SK-N-SH treated with all-trans-retinoic acid at 6 μM for 48 hours (cell line): ENCODE measurements at places on chromosomes 3 and 15.

- peak; percentile 19 for ATAC-seq
Observed at GRCh38 chr15:98648654-98649471, 524 bp downstream of the IGF1R start.

DNA sequence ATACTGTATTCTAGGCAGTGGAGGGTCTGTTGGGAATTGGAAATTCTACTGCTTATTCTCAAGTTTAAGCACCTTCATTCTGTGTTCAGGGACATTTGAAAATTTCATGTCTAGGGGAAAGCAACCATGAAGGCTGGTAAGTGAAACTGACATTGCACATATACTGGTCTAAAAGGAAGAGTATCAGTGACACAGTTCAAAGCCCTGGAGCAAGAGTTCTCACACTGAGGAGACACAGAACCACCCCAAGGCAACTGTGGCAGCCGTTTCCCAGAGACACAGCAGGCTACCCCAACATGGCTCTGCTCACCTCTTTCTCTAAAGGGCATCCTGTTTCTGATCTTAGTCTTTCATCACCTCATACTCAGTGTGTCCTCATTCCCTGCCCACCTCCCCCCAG lies 67.5 kb downstream of the KCNMB2 start:
- ATAC-seq = no peak

DNA sequence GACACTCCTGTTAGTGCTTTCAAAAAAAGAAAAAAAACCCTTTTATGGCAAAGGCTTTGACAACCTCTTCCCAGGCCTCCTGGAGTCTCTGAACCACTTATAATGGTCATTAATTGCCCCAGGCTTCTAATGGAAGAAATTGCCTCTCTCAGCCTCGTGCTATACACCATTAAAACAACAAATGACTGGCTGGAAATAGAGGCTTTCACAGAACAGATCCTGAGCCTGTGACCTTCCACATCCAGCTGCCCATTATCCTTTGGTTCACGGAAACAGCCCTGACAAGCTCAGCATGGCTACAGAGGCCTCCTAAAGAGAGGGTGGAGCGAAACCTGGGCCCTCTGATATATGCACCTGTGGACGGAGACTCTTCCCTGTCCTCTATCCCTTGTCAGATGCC lies 26.8 kb upstream of the MKRN3 start:
- no peak for ATAC-seq

- ATAC-seq = no peak
Observed at GRCh38 chr3:140748903-140749302, 71.0 kb downstream of the TRIM42 start.

DNA sequence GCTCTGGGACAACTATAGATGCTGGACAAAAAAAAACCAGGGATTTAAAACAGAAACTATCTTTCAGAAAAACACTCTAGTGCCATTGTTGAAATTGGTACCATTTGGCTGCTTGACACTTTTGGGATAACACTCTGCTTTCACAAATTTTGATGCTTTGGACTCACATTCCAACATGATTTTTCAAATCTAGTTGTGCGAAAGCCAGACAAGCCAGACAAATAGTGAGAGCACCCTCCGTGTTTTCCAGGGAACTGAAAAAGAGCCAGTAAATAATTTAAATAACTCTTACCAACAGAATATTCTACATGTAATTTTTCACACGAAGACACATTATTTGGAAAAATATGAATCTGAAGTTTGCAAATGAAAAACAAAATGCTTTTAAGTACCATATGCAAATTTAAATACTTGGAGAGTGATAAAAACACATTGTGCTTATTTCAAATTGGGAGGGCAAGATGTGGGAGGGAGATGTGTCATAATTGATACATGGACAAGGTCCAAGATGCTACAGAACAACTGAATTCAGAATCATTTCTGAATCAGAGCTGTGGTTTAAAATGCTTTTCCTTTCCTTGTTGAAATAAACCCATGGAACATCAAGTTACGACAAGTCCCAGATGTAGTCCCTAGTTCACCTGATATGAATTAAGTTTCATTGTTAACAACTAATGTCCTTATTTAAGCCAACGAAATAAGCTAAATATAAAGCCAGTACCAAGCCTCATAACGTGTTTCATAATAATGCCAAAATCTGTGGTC lies 144.2 kb upstream of the SOX2 start:
- ATAC-seq = no peak

- ATAC-seq = no peak
Observed at GRCh38 chr3:46146021-46146420, 62.1 kb downstream of the CCR1 start.

- ATAC-seq = no peak
Observed at GRCh38 chr15:92044203-92044909, 190.8 kb downstream of the SLCO3A1 start.

DNA sequence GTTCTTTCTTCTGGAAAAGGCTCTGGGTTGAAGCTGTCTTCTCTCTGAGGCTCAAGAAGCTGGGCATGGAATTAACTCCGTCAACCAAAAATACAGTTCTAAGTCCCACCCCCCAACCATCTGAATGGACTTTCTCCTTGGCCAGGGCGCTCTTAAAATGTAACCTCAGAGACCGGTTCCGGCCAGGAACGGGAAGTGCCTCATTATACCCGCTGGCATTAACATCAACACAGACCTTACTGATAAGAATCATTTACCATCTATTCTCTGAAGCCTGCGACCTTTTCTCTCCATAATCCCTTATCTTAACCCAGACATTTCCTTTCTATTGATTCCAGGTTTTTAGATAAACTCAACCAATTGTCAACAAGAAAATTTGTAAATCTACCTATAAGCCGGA lies 64.7 kb downstream of the ATP1B3 start:
- no peak for ATAC-seq

DNA sequence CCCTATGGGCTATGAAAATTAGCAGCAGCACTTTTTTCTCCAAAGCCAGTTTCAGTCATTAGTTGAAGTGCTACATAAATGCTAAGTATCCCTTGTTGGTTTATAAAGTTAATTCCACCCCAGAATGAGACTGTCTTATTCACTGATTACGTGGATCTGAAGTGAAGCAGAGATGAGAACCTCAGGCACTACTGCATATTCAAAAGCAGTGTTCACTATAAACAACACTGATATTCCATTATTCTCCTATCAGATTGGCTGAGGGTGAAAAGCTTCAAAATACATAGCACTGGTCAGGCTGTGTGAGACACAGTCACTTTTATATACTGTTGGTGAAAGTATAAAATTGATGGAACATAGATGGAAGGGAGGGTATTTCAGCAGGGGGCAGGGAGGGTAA lies 395.7 kb upstream of the RARB start:
- ATAC-seq = no peak

DNA sequence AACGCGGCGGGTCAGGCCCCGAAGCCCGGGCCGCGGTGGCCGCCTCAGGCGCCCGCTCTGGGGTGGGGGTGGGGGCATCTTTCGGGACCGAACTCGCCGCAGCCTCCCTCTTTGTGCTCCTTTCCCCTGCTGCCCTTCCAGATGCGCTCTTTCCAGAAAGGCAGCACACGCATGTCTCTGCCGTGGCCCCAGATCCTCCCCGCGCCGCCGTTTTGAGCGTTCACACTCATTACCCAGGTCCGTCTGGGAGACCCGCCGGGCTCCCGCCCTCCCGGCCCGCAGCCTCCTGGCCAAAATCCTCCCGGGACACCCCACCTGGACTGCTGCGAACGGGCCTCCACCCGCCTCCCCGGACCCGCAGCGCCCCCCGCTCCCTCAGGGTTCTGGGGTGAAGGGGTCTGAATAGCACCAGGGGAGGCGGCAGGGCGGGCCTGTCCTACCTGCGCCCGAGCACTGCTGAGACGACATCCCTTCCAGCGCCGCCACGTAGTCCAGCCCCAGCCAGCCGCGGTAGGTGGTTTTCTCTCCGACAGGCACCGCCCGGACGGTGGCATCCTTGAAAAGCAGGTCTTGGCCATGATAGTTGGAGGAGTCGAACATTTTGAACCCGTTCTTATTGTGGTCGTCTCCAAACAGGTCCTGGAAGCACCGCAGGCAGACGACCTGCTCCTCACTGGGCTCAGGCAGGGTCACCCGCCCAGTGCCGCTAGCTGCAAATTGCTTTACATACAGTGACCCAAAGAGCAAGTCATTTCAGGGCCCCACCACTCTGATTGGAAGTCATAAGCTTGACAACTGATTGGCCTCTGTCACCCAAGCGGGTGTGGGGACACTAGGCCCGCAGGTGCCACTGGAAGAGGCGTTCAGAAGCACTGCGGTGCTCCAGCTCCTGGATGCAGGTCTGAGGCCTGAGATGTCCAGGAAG lies 25.9 kb downstream of the MELTF start:
- ATAC-seq = peak; percentile 6

DNA sequence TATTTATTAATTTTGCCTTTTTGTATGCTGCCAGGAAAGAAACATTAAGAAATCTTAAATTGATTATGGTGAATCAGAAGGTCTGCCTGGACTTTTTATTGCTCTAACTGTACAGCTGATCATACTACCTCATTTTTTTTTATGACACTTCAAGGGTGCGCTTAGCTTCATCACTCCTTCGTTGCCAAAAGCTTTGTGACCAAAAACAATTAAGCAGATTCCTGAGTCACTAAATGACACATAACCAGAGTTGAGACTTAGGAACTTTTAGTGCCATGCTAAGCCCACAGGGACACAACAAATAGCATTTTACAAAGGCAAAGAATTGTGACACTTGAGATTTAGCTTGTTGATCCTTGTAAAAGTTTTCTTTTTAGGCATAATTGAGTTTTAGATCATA lies 4.9 kb downstream of the ADIPOQ start:
- ATAC-seq = no peak

- ATAC-seq = no peak
Observed at GRCh38 chr15:57550640-57551039, 41.1 kb upstream of the MYZAP start.

GRCh38 chr3:184155644-184156521 lies 706 bp downstream of the DVL3 start:
- peak; percentile 44 for ATAC-seq

- ATAC-seq = peak; percentile 28
Observed at GRCh38 chr3:9778143-9779074, 8.7 kb upstream of the CAMK1 start.

GRCh38 chr15:73338058-73338457 lies 30.7 kb downstream of the HCN4 start:
- ATAC-seq = no peak

DNA sequence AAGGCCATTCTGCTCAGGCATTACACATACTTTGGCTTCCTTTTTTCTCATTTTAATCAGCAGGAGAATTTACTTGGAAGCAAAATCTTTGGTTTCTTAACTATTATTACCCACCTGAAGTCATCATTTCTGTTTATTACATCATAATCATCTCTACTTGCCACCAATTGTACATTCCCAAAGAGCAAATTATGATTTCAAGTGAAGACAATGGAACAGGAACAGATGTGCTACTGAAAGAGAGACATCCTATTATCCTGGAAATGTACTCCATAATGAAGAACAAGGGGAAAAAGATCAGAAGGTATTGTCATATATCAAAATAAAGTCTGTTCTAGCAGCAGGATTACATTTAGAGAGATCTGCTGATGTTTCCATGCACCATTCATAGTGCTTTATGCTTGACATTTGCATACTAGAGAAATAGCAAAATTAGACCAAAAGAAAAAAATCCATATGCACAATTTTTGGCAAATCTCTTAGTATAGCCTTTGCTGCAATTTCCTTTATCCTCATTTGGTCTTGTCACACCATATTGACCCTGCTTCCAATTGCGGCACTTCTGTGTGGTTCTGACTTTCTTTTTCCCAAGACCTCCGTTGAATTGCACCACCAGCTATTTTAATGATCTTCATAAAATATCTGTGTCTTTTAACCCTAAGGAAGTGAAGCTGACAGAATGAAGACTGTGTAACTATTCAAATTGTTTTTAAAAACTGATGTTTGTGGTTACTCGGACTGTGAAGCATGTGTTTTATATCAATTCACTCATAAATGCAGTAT lies 683.8 kb downstream of the ZNF385D start:
- no peak for ATAC-seq

DNA sequence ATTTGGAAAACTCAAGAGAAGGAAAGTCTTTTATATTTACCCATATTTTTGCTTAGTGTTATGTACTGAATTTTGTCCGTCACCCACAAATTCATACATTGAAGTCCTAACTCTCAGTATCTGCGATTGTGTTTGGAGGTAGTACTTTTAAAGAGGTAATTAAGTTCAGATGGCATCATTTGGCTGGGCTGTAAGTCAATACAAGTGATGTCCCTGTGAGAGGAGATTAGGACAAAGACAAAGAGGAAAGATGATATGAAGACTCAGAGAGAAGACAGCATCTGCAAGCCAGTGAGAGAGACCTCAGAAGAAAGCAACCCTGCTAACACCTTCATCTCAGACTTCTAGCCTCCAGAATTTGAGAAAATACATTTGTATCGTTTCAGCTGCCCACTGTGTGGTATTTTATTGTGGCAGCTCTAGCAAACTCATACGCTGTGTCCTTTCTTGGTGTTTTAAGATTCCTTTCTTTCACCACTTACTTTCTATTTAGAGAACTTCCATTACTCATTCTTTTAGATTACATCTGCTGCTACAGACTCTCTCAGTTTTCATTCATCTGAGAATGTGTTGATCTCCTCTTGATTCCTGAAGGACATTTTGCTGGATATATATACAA lies 17.0 kb downstream of the LRCH3 start:
- peak; percentile 61 for ATAC-seq

- peak; percentile 12; the same call in 1 of the 3 replicates for ATAC-seq
Observed at GRCh38 chr3:114451561-114452018, 157.8 kb downstream of the TIGIT start.
